Aorta (tissue), 5 donors: ENCODE measurements at places on chromosomes 3 and 15. TPM values are rescaled to one million over a fixed set of nuclear protein-coding genes. Genes with fewer than 3 reads are reported as not detected.

- no peak for DNase-seq
Measured at GRCh38 chr3:156170571-156170970, 50.2 kb downstream of the KCNAB1 start.

The HRH1 gene
- total RNA-seq, result 22.4 TPM

DNA sequence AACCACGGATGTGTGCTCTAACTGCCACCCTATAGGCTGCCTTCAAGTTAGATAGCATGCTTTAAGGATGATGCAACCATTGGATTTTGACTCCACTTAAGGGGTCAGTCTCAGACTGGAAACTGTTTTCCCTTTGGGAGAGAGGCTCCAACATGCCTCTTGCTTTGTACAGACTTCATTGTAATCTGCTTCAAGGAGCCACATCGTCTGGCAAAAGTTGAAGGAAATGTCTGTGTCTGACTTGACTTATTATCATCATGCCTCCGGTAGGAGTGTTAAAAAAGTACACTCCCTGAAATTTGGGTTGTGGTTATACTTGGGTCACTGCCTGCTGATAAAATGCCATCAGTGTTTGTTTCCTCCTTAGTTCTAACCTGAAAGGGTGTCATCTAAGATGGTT lies 245.4 kb upstream of the CDIN1 start:
- no peak for DNase-seq

DNA sequence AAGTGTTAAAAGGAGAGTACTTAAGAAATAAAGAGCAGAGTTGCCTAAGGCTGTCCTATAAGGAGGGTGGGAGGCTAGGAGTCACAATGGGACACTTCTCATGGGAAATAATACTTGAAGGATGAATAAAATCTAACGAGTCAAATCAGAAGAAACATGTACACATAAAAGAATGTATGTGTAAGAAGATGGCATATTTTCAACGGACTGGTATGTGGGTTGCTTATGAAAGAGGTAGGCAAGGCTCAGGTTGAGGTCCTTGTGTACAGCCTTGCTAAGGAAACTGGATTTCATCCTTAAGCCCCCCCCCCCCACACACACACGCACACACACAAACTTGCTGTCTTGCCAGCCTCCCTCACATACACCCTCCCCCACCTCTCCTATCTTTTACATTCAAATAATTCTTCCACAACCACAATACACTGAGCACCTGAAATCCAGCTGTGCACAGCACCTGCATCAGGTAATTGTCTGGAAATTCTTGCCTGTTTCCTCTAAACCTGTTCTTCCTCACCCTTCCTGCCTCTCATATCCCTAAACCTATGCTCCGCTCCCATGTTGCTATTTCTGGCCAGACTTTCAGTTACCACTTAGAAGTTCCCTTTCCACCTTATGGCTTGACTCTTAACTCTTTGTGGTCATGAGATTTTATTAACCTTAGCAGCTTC lies 79.2 kb downstream of the FMN1 start:
- DNase-seq, result no peak

DNA sequence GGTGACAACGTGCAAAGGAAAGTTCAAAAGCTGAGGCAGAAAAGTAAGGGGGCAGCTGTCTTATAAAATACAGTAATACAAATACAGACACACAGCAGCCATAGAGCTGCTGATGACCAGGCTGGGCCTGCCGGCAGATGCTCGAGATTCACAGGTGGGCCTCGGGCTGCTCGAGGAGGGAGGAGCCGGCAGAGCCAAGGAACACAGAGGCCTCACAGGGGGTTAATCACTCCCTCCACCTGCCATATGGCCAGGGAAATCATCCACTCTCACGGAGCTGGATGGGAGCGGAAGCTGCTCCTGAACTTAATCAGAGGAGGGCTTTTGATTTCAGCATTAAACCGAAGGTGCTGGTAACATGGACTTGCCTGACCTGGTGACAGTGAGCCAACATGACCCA lies 29.6 kb upstream of the MGLL start:
- peak; percentile 43 for DNase-seq

DNA sequence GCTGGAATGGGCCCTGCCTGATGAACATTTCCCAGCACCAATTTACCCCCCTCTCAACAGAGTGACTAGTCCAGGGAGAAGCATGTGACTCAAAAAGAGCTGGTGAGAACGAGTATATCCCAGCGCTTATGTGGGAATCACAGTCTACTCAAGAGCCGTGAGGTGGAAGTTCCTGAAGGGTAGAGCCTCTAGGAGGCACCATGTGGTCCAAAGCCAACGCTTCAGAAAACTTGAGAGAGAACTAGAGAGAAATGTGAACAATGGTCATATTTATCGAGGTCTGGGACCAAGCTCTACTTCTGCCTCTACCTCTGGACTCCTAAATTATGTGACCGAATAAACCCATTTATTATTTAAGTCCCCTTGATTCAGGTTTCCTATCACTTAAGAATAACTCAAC lies 111.0 kb upstream of the RAP2B start:
- DNase-seq, result no peak
